CD4-positive, alpha-beta T cell treated with Interleukin-6 for 4 hours (primary cell): ENCODE measurements at places on chromosomes 7 and 10.

- DNase-seq: no peak
Observed at GRCh38 chr7:76342222-76342621, 16.6 kb downstream of the YWHAG start.

- no peak for DNase-seq
Observed at GRCh38 chr10:92177546-92177945, 113.3 kb downstream of the CPEB3 start.

GRCh38 chr10:234708-235406 lies 99.6 kb downstream of the ZMYND11 start:
- DNase-seq: no peak

GRCh38 chr10:79335094-79335469 lies 12.2 kb upstream of the PPIF start:
- DNase-seq: no peak
